ENCODE measurements at places on chromosomes 6 and 20.

DNA sequence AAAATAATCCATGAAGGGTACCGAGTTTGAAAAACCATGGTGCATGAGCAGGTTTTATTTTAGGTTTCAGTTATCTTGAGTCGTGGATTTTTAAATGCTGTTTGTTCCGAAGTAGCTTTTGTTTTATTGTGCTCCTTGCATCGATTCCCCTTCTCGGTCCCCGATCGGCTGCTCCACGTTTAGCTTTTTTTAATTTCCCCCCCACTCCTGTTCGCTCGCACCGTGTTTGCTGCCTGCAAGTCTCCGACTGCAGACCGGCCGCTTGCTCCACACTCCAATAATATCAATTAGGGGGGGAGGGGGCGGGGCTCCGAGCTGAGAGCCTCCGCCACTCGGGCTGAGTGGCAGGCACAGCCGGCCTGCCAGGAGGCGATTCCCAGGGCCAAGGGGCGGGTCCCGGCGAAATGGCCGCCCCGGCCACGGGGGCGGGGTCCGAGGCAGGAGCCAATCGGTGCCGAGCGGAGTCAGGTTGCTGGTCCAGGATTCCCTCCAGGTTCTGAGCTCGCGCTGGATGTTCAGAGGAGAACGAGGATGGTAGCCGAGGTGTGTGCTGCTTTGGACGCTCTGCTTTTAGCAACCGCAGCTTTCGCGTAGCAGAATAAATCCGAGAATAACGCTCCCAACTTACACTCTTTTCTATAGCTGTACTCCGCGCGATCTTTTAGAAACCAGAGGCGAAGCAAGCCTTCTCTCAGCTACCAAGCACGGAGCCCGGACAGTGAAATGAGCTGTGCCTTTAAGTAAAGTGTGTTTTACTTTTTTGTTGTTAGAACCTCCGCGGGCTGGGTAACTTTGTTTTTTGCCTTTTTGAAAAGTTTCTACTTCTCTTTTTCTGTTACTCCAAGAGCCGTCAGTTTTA is at the start of gene EPHA7:
EPHA7 (minus strand) TSS at position 256 of the 859 bp plus-strand sequence; CDS start at position 38, 218 bp downstream.
- ATAC-seq, result peak; percentile 75

DNA sequence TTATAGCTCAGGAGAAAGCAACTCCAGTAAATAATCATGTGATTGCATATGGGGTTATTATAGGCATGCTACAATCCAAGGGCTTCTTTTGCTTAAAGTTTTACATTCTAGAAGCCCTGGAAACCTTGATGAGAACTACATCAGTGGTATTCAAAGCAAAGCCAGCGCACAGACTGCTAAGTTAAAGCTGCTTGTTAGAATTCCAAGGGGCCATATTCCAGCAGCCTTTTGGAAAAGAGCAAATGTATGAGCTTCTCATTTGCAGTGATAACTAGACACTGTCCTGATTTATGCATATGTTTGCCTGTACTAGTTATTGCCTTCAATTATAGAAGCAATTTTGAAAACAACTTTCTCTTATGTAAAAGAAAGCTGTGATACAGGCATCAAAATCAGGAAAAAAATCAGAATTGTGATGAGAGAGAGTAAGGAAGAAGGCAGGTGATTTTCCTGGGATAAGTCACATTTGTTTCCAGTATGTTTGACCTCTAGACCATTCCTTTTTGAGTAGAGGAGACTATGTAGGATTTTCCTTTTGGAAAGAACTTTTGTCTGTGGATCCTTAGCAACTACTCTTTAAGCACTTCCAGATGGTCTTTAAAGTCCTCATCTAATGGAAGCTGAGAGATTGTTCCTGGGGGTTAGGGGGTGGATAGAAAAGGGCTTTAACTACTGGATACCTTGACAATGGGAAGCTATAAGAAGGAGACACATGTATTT is 159.2 kb downstream of the PLCB4 start:
- ATAC-seq, result no peak

- ATAC-seq, result no peak
Observed at GRCh38 chr6:169216830-169217229, 36.8 kb downstream of the THBS2 start.

DNA sequence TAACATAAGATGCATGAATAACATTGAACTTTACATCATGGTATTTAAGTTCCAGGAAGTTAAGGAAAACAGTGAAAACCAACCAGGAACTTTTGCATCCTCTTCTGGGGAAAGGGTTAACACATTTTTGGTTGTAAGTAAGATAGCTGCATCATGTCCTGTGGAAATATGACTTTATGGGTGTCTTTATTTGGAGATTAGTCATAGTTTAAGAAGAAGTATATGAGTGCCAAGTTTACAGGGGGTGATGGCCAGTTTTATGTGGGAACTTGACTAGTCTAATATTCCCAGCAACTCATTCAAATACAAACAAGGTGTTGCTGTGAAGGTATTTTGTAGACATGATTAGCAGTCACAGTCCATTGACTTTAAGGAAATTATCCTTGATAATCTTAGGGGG is 78.0 kb downstream of the PDE10A start:
- no peak for ATAC-seq

- ATAC-seq, result no peak
Observed at GRCh38 chr6:156182356-156182755, 594.8 kb upstream of the ARID1B start.

DNA sequence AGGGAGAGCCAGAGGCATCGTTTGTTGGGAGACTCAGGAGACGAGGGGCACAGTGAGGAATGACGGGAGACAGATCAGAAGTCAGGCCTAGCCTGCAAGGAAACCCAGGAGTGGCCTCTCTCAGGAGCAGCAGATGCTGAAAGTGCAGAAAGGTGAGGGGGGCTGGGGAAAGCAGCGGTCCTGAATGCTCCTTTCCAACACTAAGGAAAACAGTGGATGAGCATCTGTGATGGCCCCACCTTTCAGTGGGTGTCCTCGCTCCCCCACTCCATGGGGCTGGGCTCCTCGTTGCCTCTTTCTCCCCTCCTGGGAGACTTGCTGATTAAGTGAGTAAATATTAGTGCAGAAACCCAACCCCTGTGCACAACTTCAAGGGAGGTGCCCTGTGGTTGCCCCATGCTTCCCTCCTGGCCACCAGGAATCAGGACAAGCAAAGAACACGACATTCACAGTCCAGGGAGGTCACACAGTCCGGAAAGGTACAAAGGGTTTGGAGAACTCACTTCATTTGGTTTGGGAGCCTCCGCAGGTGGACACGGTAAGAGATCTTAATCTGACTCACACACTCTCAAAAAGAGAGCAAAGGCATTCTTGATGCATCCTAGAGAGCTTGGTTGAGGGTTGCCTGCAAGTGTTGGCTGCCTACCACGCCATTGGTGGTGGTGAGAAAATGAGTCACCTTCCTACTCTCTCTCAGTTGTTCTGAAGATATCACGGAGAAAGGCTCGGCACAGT is 9.7 kb upstream of the BPIFB1 start:
- ATAC-seq, result no peak

DNA sequence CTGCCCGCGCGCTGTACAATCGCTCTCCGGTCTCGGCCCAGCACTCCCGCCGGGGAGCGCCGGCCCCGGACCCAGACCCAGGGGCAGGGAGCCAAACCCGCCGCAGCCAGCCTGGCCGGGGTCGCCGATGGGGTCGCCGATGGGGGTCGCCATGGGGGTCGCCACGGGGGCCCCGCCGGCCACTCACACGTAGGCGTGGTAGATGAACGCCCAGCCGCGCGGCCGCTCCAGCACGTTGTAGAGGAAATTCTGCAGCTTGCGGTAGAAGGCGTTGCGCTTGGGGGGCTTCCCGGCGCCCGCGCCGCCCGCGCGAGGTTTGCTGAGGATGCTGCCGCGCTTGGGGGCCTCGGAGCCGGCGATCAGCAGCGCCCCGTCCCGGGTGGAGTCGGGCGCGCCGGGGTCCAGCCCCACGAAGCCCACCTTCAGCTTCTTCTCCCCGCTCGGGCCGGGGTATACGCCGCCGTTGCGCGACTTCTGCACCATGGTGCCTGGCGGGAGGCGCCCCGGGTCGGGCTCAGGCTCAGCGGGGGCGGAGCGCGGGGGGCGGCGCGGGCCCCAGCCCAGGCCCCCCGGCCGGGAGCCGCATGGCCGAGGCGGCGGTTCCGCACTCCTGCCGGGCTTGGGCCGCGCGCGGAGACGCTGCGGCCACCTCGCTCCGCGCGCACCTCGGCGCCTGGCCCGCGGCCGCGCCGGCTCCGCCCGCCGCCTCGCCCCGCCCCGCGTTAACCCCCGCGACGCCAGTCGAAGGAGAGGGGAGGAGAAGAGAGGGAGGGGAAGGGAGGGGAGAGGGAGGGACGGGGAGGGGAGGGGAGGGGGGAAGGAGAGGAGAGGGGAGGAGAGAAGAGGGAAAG is at the start of gene KCNQ2:
KCNQ2 (minus strand) TSS at position 675 of the 851 bp plus-strand sequence; CDS start at position 483, 192 bp downstream.
- ATAC-seq, result no peak
